ENCODE measurements at places on chromosomes 2 and 18. TPM values are rescaled to one million over a fixed set of nuclear protein-coding genes. Genes with fewer than 3 reads are reported as not detected.

- DNase-seq: no peak
These were observed 1.1 kb upstream of the HOXD9 start for GRCh38 chr2:176121190-176122051.

DNA sequence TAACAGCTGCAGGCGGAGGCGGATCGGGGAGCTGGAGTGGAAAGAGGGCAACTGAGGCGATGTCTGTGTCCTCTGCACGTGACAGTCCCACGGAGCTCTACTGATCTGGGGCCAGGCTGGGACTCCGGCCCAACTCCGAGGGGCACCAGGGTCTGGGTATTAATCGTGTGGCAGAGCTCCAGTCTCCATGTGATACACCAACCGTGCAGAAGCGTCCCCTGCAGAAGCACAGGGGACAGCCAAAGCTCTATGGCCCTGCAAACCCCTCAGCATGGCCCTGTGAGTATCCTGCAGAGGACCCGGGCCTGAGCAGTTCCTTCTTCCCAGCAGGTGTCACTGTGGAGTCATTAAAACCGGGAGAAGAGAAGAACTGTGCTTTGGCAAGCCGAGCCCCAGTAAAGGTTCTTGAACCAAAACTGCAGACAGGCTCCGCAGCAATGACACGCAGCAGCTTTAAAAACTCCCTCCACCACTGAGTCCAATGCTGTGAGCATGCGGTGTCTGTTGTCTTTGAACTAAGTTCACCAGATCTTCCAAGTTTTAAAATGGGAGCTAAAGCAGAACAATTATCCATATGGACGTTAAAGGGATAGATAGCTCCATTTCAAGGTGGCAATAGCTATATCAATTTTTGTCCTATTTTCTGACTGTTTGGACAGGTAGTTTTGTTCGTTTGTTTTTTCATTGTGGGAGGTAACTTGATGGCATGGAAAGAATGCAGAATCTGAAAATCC, 79.4 kb downstream of the TMEM182 start:
- DNase-seq: no peak

GRCh38 chr2:189213250-189213649, 33.7 kb upstream of the COL5A2 start:
- no peak for DNase-seq

- no peak for DNase-seq
These were observed 713.5 kb downstream of the LRP1B start for GRCh38 chr2:141417246-141417797.

DNA sequence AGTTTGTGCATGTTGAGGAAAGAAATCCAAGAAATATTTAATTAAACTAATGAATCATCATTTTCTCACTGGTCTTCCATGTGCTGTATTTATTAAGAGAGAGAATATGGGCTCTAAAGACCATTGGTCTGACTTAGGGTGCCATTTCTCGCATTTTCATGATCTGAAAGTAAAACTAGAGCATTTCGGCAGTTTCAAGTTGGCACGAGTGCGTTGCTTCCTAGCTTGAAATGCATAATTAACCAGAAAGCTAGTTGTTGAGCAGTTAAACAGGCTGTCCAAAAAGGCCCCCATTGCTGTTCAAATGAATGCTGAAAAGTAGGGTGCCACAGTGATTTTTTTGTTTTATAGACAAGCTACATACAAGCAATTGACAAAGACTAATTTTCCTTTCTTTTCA, 47.4 kb downstream of the SLC8A1 start:
- no peak for DNase-seq

DNA sequence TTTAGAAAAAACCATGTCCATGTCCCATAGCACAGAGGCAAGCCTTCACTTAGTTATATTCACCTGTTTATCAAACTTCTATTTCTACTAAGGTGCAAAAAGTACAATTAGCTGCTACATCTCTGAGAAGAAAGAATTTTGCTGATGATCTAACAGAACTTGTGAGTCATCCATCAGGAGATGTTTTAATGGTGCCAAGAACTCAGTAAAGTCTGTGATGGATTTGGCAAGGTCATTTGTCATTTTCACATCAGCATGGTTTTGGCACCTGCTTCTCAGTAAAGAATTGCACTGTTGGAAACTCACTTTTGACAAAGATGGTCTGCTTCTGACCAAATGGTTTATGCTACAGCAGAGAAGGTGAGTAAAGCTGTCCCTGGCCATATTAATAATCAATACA, 195.7 kb upstream of the TMEFF2 start:
- no peak for DNase-seq

DNA sequence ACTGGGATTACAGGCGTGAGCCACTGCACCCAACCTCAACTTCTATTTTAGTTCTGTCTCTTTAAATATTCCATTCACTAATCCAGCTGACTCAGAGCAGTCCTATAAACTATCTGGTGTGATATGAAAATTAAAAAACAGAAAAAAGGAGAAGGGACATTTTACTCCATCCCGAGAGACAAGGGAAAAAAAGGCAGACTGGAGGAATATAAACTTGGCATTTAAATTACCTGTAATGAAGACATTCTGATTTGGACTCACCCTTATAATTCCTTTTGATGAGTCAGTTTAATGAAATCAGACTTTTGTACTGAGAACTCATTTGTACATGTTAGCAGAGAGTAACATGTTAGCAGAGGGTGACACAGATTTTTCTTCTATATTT, 74.8 kb upstream of the RIOK3 start:
- no peak for DNase-seq

- DNase-seq: no peak
These were observed 41.1 kb downstream of the LDAH start for GRCh38 chr2:20781656-20782265.

DNA sequence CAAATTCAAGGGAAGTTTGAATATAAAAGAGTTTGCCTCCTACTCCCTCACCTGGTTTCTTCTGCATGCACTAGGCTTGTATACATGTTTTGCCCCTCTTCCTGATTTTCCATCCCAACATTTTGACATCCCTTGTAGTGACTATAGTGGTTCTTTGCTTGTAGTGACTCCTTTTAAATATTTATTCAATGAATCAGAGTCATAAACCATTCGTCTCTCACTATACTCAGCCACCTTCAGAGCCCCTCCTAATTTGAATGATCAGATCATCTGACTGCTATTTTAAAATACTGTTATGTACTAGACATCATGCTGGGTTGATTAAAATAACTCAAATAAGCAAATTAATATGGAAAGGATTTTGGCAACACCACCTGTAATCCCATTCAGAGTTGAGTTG, 492.1 kb upstream of the PIK3C3 start:
- DNase-seq: no peak

The CTAGE1 gene
- polyA plus RNA-seq: not detected
